ENCODE measurements at places on chromosomes 3 and 15.

GRCh38 chr15:73142802-73143762 is 90.8 kb downstream of the NEO1 start:
- no peak for DNase-seq

GRCh38 chr3:47162697-47163168 is 1.2 kb downstream of the SETD2 start:
- DNase-seq, result no peak

- DNase-seq, result no peak
Measured at GRCh38 chr15:41603411-41603935, 44.5 kb downstream of the TYRO3 start.

- DNase-seq, result no peak
Measured at GRCh38 chr3:128372707-128373533, 93.8 kb downstream of the DNAJB8 start.

GRCh38 chr3:53524566-53524965 is 30.2 kb downstream of the CACNA1D start:
- no peak for DNase-seq

DNA sequence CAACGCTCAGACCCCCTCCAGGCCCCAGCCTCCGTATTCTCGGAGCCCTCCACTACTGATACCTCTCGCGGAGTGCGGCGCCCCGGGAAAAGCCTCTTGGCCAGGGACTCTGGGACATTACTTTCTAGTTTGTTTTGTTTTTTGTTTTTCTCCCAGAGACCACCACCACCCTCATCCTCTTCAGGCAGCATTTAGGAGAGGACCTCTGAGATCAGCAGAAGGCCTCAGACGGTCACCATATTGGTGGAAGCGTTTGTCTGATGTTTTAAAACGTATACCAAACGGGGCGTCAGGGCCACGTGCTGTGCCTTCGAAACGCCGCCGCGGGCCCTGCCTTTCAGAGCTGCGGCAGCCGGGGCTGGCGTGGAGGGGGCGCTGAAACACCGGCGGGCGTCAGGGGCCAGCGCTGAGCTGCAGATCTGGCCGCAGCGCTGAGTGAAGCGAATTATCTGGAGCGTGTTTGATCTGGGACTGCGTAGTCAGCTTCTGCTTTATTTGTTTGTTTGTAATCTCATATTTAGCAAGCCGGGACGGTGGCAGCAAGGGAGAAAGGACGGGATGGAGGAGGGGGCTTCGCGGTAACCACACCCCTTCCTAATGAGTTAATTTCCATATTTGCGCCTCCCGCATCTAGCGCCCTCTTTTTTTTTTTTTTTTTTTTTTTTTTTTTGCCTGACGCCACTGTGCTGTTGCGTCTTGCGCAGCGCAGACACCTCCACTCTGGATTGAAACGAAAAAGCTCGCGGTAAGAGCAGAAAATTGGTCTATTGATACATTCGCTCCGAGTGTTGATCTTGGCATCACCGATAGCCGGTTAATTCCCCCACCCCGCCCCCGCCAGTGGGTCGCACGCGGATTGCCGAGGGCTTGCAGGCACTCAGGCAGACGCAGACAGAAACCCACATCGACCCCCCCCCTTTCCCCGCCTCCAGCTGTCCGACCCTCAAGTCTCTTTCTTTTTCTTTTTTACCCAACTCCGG is 14.9 kb downstream of the SOX2 start:
- no peak for DNase-seq

GRCh38 chr15:69497076-69497475 is 44.5 kb downstream of the RPLP1 start:
- no peak for DNase-seq

DNA sequence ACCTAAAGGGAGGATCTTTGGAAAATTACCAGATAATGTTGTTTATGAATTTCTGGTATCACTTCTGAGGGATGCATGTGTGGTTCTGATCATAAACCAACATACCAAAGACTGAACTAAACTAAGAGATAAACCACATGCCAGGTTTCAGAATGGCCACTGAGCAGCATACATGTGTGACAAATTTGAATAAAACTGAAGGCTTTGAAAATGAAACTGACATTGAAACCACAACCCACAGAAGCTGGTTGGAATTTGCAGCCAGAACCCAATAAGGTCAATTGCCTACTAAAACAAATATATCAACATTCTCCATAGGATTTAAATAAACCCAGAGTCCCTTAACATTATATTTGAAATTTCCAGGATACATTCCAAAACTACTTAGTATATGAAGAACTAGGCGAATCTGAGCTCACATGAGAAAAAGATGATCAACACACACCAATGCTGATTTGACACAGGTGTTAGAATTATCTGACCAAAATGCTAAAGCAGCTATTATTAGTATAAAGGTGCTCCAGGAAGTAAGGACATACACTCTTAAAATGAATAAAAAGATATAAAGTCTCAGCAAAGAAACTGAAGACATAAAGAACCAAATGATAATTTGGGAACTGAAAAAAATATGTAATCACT is 125.0 kb downstream of the ZNF280D start:
- no peak for DNase-seq

DNA sequence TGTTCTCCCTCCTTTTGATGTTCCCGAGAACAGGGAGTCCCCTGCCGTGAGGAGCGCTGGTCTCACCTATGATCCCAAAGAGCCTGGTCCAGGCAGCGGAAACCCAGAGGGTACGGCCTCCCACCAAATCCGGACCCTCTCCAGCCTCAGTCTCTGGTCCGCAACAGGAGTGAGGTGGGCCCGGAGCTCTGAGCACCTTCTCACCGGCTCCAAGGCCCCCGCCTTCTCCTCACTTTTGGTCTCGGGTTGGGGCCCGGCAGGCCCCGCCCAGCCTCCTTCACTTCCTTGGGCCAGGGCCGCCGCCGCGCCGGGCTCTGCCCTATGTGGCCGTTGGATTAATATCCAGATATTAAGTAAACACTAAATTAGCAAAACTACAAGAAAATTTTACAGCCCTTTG is 5.7 kb upstream of the SKOR1 start:
- no peak for DNase-seq

- DNase-seq, result no peak
Measured at GRCh38 chr15:80749589-80749988, 29.6 kb upstream of the CEMIP start.

GRCh38 chr3:102098130-102098885 is 249.0 kb downstream of the NFKBIZ start:
- DNase-seq, result no peak

GRCh38 chr3:196149375-196149774 is 61.8 kb downstream of the ZDHHC19 start:
- DNase-seq, result no peak

DNA sequence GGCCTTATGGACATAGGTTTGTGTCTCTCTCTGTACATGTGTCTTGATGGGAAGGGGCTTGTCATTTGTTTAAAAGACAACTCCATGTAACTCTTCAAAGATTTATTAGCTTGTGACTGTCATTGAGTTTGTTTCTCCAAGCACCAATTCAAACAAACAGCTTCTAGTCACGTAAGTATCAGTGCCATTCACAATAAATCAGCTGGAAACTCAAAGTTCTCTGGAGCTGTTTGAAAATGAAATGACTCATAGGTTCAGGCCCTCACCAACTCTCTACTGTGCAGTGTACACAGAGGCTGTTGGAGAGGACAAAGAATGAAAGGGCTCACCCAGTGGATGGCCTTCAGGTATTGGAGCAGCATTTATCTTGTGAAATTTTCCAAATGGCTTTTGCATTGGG is 476.3 kb downstream of the AGBL1 start:
- DNase-seq, result no peak

DNA sequence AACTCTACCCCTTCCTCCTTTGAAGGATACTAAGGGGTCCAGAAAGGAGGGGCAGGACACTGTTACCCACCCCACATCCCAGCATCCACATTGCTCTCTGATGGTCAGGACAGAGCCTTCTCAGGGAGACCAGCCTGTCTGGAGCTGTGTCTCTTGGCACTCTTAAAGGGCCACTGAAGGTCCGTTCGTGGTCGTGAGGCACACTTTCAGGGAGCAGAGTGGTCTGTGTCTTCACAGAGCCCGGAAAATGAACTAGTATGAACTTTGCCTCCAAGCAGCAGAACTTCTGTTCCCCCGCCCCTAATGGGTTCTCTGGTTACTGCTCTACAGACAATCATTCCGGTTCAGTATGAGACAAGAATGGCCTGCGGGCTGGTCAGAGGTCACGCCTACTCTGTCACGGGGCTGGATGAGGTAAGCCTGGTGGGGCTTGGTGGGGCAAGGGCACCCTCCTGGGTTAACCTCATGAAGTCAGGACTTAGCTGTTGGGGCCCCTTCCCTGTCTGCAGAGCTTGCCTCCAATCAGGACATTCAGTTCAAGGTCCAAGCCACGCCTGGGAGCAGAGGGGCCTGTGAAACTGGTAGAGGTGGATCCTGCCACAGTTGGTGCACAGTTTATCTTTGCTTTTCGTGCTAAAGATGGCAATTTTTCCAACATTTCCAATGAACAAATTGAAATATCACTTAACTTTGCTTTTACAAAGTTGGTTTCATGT is 33.2 kb downstream of the CAPN3 start:
- DNase-seq, result no peak

DNA sequence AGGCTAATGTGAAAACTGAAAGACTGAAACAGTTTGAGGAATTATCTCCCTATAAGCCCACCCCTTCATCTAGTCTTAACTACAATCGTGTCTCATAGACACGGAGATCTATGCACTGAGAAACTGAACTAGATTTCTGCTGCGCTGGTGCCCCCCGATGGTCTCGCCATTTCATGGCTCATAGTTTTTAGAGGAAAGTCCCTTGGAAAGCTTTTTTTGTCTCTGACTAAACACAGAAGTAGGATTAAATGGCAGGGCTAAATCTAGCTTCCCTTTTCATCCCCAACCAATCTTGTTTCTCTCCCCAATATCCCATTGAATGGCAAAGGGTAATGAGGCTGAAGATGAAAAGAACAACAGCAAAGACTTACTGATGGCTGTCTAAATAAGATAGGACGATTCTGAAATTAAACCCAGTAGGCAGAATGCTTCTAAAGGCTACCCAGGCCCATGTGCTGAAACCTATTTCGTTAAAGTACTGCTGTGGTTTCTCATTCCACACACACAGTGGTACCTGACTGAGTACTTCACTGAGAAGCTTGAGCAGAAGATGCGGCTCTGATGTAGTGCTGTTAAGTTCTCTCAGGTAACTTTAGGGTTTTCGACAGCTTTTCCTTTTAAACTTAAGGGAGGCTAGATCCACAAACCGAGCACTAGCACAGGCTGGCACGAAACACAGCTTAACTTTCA is 142.7 kb downstream of the GADL1 start:
- DNase-seq, result no peak

GRCh38 chr3:37397396-37397795 is 223.0 kb upstream of the LRRFIP2 start:
- DNase-seq, result no peak

DNA sequence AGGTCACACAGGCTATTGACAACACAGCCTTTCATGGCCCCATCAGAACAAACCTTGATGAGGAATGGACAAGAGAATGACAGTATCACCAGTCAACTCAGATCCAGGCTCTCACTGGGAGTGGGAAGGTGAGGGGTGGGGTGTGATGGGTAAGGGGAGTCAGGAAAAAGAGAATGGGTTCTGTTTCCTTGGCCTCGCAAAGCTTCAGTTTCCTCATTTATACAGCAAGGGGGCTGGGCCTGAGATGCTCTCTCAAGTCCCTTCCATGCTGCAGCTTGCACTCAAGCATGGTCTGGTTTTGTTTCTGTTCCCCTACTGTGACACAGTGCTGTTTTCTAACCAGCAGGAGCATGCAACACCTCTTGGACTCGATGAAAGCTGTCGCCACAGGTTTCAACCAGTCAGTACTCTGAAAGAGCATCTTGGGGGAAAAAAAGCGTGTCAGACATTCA is 65.7 kb upstream of the IL12A start:
- no peak for DNase-seq

GRCh38 chr3:65196663-65197062 is 508.9 kb upstream of the ADAMTS9 start:
- no peak for DNase-seq

DNA sequence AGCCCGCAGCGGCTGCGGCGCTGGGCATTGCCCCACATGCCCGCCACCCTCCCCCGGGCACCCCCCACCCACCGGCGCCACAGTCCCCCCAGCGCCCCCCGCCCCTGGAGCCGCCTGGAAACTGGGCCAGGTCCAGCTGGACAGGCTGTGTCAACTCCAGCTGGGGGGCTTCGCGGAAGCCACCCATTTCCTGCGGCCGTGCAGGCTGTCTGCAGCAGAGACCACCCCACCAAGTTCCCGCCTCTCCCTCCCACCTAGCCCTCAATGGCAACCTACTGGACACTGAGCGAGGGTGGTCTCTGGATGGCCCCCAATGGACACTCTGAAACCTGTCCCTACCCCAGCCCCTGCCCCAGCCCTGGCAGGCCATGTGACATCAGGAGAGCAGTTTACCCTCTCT is 62.8 kb upstream of the GATA2 start:
- DNase-seq, result no peak

DNA sequence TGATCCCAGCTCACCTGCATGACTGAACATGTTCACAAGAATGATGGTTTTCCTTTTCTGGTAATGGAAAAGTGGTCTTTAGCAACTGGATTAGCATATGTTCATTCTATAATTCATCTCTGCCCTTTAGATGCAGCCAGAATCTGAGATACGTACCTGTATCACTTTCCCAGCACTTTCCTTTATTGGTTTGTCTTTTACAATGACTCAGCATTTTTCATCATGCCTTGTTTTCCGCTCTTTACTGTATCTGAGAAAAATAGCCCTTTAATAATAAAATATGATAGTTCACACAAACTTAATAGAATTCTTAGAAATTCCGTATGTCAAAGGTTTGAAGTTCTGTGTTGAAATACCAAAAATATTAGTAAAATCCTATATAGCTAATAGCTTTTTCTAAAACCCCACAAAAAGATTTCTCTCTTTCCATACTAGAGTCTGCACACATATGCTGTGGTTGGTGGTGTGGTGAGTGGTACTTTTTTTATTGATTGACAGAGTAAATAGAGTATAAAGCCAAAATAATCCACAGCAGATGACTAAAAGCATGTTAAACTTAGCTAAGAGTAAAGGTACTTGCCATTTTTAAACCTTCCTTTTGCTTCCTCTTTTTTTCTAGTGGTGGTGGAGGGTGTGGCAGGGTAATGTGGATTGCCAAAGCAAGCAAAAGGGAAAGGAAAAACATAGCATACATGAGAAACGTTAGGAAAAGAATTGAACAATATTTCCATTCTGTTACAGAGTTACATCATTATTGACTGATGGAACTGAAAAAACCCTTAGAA is 328.9 kb upstream of the RBMS3 start:
- no peak for DNase-seq

DNA sequence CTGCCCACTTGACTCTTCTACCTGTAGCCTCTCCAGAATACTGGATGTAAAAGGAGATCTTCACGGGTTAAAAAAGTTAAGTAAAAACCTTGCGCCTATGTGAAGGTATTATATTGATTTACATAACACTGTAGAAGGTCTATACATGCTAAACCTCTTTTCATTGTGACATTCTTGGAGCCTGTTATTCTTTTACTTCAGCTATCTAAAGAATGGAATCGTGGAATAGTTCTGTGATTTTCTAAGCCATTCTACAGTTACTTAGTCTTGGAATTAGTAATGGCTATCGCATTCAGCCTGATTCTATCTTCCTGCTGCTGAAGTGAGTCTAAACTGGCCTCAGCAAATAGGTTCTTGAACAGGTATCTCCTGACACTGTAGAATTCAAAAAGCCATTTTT is 430.0 kb upstream of the DPH6 start:
- DNase-seq, result no peak

- DNase-seq, result peak; percentile 44
Measured at GRCh38 chr15:78212546-78213424, 21.6 kb downstream of the ACSBG1 start.

GRCh38 chr3:190092250-190092649 is 28.4 kb downstream of the P3H2 start:
- no peak for DNase-seq

GRCh38 chr3:123158330-123158729 is 43.4 kb upstream of the SEC22A start:
- DNase-seq, result no peak
